ENCODE measurements at places on chromosomes 4 and X.

DNA sequence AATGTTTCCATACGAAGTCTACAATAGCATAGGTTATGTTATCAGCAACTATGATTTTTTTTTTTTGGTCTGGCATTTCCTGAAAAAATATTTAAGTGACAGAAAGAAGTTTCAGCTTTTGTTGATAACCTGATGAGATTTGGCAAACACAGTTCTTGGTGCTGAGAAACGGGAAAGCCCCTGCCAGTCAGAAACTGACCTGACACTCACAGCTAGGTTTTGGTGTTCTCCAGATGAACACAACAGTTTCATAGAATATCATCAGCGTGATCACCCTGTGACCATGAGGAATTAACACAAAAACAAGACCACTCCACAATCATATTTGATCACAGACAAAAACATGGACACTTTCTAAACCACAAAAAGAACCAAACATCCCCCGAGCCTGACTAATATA, 152.5 kb upstream of the DCAF8L1 start:
- DNase-seq: no peak

DNA sequence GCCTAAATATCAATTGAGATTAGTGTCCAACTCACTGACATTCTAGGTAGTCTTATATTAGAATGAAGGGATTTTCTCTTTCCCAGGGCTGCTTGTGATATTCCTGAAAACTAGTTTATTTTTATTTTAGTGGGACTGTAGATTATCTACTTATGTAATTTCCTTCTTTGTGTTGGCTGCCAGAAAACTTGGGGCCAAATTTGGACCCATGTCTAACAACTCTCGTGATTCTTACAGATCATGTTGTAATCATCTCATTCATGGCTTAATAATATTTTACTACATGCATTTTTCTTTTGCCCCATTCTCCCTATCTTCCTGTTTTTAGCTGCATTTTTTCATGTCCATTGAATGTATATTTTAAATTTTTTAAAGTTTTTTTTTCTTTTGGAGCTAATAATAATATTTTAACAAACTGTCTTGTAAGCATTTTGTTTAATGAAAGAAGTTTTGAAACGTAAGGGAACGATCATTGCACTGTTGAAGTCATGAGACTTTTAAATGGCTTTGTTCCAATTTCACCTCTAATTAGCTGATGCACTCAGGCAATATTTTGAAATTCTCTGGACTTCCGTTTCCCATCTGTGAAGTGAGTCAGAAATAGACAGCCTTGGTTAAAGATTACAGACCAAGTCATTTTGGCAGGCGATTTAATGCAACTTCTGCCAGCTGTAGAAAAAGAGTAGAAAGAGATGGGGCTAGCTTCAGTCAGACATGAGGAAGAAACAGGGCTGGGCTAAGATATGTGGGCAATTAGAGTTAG, 14.3 kb upstream of the TDO2 start:
- DNase-seq: no peak

DNA sequence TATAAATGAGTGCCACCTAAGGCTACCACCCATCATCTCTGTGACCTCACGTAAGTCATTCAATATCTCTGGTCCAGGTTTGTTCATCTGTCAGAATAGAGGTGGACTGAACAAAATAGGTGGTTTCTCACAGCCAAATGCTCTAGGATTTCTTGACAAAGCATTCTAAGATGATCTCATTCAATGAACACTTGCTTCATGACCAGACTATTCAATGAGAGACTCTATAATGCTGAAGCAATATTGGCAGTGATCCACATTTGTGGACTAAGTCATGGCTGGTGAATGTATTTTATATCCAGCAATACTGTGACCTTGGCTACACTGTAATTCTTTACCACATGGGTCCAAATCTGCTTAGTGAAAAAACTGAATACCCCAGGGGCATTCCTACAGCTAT, 37.9 kb downstream of the LDB2 start:
- DNase-seq: no peak

- peak; percentile 8 for DNase-seq
Observed at GRCh38 chrX:118116713-118117550, at the start of gene KLHL13. KLHL13 (minus strand) TSS chrX:118116810; CDS start chrX:118028473, 88,337 bp downstream.

DNA sequence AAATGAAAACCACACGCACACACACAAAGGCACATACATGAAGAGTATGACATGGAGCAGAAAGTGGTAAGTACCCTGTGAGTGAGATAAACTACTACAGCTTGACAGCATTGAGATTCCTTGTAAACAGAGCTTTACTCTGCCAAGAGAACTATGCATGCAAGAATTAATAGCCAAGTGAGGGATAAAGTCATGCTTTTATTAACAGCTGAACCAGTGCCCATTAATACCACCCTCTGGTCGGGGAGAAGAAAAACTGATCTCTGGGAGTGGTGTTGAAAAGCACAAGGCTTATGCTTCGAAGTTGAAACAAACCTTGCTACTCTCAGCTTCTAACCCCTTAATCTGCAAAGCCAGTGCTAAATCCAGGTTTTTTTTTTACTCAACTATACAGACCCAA, 95.9 kb upstream of the C1QTNF7 start:
- DNase-seq: no peak

- DNase-seq: no peak
Observed at GRCh38 chrX:47751670-47752069, 85.0 kb upstream of the ZNF81 start.

DNA sequence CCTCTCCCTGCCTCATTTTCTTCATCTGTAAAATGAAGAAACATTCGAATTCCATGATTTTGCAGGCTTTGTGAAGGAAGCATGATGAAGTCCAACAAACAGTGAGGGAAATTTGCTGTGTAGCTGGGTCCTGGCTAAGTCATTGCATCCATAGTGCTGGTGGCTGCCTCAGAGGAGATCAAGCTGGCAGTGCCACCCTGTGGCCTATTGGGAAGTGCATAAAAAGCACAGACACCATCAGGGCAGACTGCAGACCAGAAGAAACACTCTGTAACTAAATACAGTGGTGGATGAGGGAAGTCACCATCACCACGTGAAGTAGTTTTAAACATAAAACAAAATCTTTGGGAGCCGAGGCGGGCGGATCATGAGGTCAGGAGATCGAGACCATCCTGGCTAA, 40.7 kb upstream of the DDX3X start:
- DNase-seq: no peak

GRCh38 chr4:186137196-186137794, 32.8 kb downstream of the FAM149A start:
- DNase-seq: no peak

Data from stimulated activated naive CD4-positive, alpha-beta T cell (primary cell).